ENCODE measurements at places on chromosomes 2 and 18. TPM values are rescaled to one million over a fixed set of nuclear protein-coding genes. Genes with fewer than 3 reads are reported as not detected.

Gene PROKR1
- not detected for total RNA-seq

Gene MALL
- 37.6 TPM for total RNA-seq

Gene SCRN3
- total RNA-seq = 23.8 TPM

Gene NT5C1B
- not detected for total RNA-seq

Gene COPS8
- 99.9 TPM for total RNA-seq

Gene FKBP1B
- 8.2 TPM for total RNA-seq

Gene MAB21L4
- total RNA-seq = not detected

Gene ALK
- not detected for total RNA-seq

DNA sequence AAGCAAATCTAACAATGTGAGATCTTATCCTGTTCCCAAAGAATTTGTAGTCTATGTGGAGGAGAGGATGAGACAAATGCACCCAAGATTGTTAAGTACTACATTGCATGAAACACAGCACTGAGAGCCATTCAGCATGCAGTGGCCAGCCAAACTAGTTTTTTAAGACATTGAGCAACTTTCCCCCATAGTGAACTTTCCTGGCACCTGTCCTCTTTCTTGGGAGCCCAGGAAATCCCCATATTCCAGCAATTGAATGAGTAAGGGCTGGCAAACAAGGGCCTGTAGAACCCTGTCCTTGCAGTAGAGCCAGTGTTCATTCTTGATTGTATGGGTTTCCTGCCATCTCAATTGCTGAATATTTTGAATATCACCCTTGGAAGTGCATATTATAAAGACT, 58.8 kb upstream of the FIGN start:
- no peak for DNase-seq

GRCh38 chr2:226409134-226409533, 390.5 kb downstream of the IRS1 start:
- no peak for DNase-seq

DNA sequence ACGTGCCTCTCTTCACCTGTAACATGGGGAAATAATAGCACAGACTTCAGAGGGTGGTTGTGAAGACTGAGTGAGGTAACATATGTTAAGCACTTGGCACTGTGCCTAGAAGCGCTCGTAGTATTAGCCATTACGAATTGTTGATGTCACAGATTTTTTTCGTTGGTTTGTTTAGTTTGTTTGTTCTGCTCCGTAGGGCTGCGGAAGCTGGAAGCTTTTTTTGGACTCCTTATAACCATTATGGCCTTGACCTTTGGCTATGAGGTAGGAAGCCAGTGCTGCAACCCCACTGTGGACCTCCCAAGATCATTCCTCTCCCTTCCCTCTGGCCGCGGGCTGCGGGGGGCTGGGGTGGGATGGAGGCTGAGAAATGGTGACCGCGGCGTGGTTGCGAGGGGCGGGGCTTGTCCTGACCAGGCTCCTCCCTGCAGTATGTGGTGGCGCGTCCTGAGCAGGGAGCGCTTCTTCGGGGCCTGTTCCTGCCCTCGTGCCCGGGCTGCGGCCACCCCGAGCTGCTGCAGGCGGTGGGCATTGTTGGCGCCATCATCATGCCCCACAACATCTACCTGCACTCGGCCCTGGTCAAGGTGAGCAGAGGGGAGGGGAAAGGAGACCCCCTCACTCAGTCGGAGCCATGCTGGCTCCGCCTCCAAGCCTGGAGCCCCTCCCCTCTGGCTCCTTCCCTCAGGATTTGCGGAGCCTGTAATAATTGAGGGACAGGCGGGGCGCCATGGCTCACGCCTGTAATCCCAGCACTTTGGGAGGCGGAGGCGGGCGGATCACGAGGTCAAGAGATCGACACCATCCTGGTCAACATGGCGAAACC, 5.5 kb downstream of the SLC11A1 start:
- peak; percentile 57 for DNase-seq

DNA sequence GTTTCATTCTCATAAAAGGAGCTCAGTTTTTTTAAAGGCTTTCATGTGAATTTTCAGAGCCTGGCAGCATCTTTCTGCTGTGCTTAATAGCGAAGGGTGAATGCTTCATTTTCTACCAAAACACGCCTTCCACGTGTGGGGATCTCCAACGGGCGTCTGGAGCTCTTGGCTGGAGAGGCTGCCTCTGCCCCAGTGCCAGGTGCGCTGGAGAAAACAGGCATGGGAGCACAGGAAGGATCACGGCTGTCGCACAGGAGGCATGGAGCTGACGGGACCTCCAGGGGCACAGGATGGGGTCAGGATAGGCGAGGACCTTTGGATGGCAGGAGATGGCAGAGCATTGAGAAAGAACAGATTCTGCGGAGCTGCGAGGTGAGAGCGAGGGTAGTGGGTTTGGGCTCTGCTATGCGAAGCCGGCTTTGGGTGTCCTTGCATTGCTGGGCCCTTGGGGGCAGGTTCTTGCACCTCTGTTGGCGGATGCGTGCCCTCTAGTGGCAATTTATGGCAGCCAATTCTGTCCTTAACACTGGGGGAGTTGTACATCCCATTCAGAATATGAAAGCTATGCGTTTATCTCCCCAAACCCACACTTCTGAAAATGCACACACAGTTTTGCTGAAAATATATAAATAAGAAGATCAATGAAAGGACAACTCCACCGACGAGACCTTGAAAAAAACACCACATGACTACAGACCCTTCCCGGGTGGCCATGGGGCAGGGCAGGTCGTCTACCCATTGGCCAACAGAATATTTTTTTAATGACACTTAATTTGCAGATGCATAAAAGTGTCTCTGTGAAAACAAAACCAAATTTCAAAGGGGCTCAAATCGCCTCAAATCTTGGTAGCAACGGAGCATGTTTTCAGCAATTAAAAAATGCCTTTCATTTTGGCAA, 90.4 kb upstream of the SLC35G4 start:
- DNase-seq = peak; percentile 30

- DNase-seq = no peak
These were observed 181.5 kb upstream of the ID2 start for GRCh38 chr2:8500124-8501054.

DNA sequence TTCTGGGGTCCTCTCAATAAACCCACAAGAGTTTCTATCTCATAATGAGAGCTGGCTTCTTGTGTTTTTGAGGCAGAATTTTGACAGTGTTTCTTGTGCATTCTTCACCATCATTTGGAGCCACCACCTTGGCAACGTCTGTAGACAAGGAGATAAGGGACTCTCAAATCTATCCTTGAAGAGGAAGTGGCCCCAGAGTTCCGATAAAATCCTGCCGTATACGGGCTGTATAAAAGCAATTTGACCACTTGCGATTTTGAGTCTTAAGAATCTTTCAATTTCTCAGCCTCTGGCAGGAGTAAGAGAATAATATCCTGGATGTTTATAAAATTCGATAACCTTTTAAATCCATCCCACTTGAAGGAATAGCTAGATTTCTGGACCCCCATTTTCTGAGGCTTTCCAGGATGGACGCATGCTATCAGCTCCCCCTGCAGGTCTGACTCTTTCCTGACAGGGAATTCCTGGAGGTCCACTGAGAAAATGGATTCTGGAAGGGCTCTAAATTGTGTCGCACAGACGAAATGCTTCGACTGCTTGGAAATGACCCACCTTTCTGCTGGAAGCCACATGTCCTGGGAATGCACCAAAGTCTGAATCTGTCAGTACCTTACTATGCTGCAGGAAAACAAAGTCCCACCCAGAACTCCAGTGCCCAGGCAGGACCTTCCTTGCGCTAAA, 54.1 kb downstream of the E2F6 start:
- DNase-seq = peak; percentile 25

DNA sequence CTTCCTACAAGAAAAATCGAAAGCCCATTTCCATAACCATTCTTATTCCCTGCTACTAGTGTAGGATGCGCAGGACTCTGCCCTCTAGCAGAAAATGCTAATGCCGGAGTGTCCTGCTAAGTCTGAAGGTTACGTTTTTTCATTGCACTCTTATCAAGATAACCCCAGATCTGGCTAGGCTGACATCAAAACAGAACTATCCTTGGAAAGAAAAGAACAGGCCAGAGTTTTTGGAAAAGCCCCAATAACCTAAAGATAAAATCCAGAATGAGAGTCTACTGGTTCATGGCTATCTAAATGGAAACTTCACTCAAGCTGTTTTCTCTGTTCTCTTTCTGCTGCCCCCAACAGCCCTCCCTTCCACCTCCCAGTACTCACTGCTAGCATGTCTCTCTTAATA, 913 bp downstream of the RNF152 start:
- DNase-seq = no peak

DNA sequence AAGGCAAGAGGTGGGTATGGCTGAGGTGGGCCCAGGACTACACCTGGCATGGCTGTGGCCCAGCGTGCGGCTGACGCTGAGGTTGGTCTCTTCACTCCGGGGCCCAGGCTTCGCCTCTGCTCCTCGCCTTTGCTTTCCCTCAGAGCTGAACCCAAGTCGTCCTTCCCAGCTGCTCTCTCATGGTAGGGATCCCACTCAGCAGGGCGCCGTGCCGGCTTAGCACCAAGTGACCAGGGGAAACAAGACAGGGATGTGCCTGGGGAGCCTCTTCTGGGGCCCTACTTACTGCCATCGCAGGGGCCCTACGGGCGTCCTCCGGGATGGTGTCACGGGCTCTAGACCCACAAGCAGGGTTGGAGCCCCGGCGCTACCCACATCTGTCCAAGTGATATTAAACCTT, 138.1 kb upstream of the ALKAL2 start:
- DNase-seq = no peak

GRCh38 chr2:102632380-102633175, 13.2 kb downstream of the SLC9A2 start:
- DNase-seq = no peak

GRCh38 chr2:109374548-109375130, 239.1 kb downstream of the SEPTIN10 start:
- no peak for DNase-seq

DNA sequence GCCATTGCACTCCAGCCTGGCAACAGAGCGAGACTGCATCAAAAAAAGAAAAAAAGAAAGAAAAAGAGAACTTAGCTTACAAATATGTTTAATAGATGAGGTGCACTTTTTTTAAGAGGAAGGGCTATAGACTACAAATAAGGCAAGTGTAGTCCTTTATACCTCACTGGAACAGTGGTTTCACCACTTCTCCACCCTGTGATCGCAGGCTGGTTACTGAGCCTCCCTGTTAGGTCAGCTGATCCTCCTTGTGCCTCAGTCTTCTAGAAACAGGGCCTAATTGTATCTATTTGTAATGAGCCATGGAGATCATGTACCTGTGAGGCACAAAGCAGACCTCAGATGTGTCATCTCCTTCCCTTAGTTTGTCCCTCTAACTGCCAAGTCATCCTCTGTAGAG, 4.5 kb downstream of the CXCR2 start:
- no peak for DNase-seq

DNA sequence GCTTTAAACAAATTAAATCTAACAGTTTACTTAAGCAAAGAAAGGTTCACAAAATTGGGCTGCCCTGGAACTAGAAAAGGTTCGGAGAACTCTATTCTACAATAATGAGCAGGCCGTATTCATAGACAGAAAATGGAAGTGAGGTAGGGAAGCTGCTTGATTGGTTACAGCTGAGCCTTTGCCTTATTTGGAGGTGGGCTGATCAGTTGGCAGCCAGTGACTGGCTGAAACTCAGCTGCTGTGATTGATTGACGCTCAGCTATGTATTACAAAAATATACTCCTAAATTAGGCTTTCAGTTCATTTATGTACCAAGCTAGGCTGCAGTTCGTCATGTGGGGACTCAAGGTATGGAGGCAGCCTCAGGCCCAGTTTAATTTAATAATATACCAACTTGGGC, 42.3 kb upstream of the TTR start:
- DNase-seq = no peak

- DNase-seq = no peak
These were observed 7.8 kb upstream of the POMC start for GRCh38 chr2:25176138-25176537.

DNA sequence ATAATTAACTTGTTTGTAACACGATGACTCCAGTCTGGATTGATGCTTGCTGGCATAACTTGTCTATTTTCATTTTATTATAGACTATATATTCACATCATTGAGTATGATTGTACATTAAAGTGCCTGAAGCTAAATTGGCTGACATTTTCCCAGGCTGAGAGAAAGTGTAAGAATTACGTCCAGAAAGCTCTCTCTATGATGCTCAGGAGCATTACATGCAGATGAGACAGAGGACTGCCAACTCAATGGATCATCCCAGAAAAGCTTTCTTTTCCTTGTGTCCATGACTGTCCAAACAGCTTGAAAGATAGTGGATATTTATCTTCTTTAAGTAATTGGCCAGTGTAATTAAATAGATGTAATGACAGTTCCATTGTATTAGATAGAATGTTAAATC, 1372.2 kb upstream of the TMEFF2 start:
- no peak for DNase-seq

DNA sequence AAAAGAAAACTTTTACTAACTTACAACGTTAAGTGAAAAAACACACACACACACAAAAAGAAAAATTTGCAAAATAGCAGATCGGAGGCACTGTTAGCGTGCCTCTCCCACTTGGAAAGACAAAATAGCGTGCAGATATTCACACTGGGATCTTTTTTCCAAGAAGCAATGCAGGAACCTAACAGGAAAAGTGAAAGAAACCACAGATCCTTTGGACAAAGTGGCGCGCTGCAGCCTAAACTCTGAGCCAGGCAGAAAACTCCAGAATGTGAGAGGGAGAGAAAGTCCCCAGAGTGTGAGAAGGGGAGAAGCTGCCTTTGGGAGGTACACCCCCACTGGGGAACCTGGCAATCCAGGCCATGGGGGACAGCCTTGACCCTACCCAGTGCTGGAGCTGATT, 70.7 kb upstream of the SERPINE2 start:
- DNase-seq = no peak

Measured in HFFc6 (cell line).